GM12864 (cell line): ENCODE measurements at places on chromosomes 12 and 14.

GRCh38 chr12:85782711-85783110 lies 53.5 kb downstream of the RASSF9 start:
- no peak for DNase-seq

DNA sequence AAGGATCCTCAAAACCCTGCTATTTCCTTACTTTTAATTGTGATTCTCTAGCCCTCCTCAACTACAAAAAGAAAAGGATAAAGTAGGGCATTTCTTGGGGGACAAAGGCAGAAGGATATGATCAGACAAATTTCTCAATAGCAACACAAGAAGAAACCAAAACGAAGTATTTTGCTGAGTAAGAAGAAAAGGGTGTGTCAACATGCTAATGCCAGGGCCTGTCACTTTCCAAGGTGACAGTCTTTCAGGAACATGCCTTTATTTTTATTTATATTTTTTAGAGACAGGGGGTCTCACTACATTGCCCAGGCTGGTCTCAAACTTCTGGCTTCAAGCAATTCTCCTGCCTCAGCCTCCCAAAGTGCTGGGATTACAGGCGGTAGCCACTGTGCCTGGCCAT lies 39.8 kb downstream of the CBX5 start:
- no peak for DNase-seq

- no peak for DNase-seq
These were observed 124.6 kb downstream of the ERC1 start for GRCh38 chr12:1115484-1116231.

DNA sequence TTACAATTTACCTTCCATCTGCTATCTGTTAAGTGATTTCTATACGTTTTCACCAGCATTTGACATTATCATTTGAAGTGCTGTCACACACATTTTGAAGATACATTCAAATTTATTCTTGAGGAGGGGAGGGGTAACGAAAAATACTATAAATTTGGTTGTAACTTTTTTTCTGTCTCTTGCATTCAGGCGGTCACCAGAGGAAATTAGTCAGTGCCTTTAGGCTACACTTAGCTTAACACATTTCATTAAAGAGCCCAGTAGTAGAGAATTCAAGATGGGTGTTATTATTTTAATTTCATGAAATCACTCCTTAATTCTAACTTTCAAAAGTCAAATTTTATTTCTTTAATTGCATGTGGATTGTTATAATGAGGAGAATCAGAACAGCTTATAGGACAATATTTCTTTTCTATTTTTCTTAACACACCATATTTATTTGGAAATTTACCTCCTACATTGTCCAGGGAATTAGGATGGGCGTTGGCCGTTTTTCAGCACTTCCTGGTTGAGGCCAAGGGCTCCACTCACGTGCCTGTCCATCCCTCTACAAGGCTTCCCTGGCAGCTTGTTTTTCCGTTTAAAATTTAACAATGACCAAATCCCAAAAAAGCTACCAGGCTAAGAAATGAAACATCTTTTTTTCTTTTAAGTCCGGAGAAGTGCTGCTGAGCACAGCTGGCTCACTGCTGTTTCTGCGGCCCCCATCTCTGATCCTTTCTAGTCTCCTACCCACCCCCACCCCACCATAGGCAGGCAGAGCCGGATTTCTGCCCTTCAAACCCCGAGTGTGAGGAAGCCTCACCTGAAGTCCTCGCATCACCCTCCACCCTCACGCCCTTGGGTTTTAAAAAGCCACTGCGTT lies 1.1 kb upstream of the FAR2 start:
- no peak for DNase-seq

DNA sequence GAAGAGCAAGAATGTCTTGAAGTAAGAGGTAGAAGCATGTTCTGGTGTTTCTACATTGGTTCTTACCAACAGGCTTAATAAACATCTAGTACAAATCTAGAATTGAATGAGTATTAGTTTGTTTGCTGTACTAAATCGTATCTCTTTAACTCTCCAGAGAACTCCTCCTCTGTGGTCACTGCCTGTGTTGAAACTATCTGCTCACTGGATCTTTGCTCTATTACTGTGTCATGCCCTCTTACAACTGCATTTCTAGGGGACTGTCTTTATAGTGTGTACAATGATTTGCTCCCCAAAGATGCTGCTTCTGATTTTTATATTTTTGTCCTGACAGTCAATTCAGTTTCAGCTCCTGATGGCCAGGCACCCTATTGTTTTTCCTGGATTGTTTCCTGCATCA lies 50.1 kb upstream of the E2F7 start:
- no peak for DNase-seq
